ENCODE measurements at places on chromosomes 1 and 21. TPM values are rescaled to one million over a fixed set of nuclear protein-coding genes. Genes with fewer than 3 reads are reported as not detected.

Gene FAM131C
- 0.08 TPM for total RNA-seq

Gene IL23R
- not detected for total RNA-seq

Gene OR6F1
- total RNA-seq, result not detected

Gene RBBP4
- total RNA-seq, result 109 TPM

Gene KCNJ15
- not detected for total RNA-seq

Data from fibroblast of the aortic adventitia (primary cell).